PC-3 (cell line): ENCODE measurements at places on chromosomes 13 and 19.

- H3K4me1 ChIP-seq = peaks cover 14% of the 10 kb centered on the region
- no peak overlapping the region for H3K27ac ChIP-seq
- DNase-seq = peak; percentile 35
- H3K4me3 ChIP-seq = peak overlapping the region; percentile 95
Observed at GRCh38 chr19:12139269-12139668, 881 bp downstream of the ZNF20 start.

DNA sequence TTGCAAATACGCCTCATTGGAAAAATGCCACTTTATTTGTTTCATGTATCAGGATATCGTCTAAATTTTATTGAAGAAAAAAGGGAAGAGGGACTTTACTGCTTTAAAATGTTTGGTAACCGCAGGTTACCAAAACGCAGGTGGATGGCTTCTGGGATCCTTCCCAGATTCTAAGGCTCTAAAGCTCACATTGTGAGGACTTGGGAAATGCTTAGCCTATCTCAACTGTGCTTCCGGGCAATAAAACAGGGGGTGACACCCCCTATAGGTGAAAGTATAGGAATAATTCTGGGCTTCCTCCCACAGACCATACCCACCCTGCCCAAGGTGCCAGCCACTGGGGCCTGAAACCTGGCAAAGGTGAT, 73.2 kb upstream of the IPO5 start:
- H3K36me3 ChIP-seq = no peaks in the 10 kb centered on the region
- H3K4me1 ChIP-seq = peaks cover 34% of the 10 kb centered on the region
- H3K27ac ChIP-seq = peak overlapping the region; percentile 90
- DNase-seq = peak; percentile 62

DNA sequence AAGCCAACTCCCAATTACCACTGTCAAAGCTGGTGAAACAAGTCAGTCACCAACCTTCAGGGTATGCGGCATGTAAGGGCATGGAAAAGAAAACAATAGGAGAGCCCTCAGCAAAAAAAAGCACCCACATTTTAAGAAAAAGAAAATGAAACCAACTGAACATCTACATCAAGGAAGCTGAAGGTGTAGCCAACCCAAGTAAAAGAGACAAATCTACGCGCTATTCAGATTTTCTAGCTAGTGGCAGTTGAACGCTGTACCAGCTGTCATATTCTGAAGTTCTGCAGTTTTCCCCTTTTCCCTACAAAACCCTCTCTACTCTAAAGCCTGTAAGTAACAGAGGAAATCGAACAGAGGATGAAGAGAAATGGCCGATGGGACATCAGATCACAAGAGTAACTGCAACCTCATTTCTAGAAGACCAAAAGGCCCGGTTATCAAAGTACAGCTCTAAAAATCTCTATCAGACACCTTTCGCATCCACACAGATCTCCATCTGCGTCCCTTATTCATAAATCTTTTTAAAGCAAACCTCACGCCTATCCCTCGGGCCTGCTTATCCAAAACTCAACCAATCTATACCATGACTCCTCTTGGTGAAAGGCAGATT, 1.4 kb downstream of the MYCBP2 start:
- H3K36me3 ChIP-seq = no peaks in the 10 kb centered on the region
- H3K4me3 ChIP-seq = peak overlapping the region; percentile 77
- no peak overlapping the region for H3K27ac ChIP-seq
- peak; percentile 13 for DNase-seq
- no peaks in the 10 kb centered on the region for H3K27me3 ChIP-seq

- no peak overlapping the region for H3K4me3 ChIP-seq
- no peak for DNase-seq
- H3K27ac ChIP-seq = no peak overlapping the region
- peaks cover 66% of the 10 kb centered on the region for H3K4me1 ChIP-seq
Observed at GRCh38 chr13:99045396-99045795, 67.5 kb upstream of the DOCK9 start.

- H3K4me1 ChIP-seq = peaks cover 15% of the 10 kb centered on the region
- no peak overlapping the region for H3K4me3 ChIP-seq
- H3K36me3 ChIP-seq = peaks cover 40% of the 10 kb centered on the region
- H3K27me3 ChIP-seq = no peaks in the 10 kb centered on the region
Observed at GRCh38 chr13:20803180-20803965, 29.6 kb upstream of the EEF1AKMT1 start.
